ENCODE measurements at places on chromosomes 6 and 20. TPM values are rescaled to one million over a fixed set of nuclear protein-coding genes. Genes with fewer than 3 reads are reported as not detected.

Gene SMLR1
- total RNA-seq, result not detected

Gene TOMM6
- 231 TPM for total RNA-seq

Gene ZNF391
- total RNA-seq, result 2.8 TPM

Gene MROH8
- total RNA-seq, result 1.2 TPM
